ENCODE measurements at places on chromosomes 13 and 19.

GRCh38 chr19:17469092-17469480 is 1.2 kb upstream of the SLC27A1 start:
- DNase-seq, result no peak

- no peak for DNase-seq
Measured at GRCh38 chr13:77619655-77620054, 77.8 kb upstream of the SLAIN1 start.

- DNase-seq, result no peak
Measured at GRCh38 chr13:85864963-85865530, 65.8 kb upstream of the SLITRK6 start.

- DNase-seq, result no peak
Measured at GRCh38 chr13:96415831-96416385, 326.0 kb downstream of the HS6ST3 start.

DNA sequence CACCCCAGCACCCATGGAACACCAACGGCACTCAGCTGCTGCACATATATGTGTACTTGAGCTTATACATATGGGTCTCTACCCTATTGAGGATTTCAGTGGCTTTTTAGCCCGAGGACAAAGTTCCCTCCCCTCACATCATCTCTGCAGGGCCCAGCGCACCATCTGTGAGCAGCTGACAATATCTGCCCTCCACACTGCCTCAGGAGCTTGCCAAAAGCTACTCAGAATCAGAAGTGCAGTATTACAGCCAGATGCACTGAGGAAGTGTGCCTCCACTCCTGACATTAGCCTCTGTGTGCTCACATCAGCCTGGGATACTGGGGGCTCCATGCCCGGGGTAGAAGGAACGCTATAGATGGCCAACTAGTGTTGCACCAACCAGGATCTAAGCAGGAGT is 903.9 kb downstream of the UQCRFS1 start:
- DNase-seq, result no peak

GRCh38 chr19:8340341-8341096 is 2.5 kb downstream of the KANK3 start:
- no peak for DNase-seq

GRCh38 chr13:23427881-23428528 is 5.5 kb downstream of the SACS start:
- DNase-seq, result no peak

- DNase-seq, result no peak
Measured at GRCh38 chr13:38463048-38463447, 113.4 kb downstream of the UFM1 start.

DNA sequence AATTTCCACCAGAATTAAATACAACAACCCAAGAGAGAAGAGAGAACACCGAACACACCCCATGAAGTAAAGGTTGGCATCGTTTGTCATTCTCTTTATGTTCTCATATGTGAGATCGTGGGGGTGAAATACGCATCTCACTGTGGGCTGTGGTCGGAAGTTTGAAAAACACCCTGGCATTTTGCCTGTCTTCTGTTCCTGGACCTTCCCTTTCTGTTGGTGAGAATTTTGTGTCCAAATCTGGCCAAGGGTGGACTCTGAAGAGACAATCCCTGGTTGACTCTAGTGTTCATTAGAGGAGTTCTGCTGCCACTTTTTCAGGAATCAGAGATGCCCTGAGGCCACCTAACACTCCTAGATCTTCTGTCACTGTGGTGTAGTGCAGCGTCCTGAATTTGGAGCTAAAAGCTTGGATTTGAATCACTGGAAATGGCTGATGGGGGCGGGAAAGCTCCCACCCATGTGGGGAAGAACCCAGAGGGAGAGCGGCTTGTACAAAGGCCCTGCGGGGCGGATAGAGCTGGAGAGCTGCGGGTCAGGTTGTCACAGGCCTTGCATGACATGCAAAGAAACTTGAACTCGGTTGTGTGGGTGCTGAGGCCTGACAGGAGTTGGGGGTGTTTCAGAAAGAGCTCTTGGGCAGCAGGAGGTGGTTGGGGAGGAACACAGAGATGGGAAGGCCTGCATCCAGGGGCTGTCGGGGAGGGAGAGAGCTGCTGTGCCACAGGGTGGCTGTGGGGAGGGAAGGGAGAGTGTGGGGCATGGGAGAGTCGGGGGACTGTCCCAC is 11.1 kb upstream of the SPATA13 start:
- DNase-seq, result no peak

- no peak for DNase-seq
Measured at GRCh38 chr13:20064128-20064527, 96.7 kb downstream of the GJA3 start.

DNA sequence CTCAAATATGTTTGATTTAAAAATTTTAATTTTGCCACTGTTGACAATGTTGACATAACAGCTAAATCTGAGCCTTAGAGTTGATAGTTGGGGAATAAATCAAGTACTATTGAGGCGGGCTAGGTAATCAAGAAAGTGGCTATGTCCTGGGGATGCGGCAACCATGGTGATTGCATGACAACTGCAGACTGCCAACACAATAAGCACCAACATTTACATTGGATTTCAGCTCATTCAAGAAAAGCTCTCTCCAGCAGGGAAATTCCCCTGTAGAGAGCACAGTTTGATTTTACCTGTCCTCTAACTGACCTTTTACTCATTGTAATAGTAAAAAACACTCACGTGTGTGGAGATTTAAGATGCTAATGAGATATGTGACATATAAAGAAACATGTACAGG is 63.1 kb downstream of the ZNF100 start:
- no peak for DNase-seq

DNA sequence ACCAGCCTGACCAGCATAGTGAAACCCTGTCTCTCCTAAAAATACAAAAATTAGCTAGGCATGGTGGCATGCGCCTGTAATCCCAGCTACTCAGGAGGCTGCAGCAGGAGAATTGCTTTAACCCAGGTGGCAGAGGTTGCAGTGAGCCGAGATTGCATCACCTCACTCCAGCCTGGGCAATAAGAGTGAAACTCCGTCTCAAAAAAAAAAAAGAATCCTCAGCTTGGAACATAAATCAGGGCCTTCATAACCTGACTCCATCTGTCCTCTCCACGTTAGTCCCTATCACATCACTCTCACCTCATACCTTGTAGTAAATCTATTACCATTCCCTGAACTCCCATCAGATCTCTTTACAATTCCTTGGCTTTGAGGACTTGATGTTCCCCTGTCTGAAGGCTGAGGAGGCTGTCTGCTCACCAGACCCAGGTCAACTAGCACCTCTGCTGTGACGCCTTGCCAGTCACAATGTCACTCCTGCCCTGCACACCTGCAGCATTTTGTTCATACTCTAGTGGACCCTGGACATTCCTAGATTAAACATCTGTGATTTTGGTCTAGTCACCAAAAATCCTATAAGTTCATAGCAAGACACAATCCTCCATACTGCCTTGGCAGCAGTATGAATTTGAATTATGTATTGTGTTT is 15.9 kb downstream of the LHFPL6 start:
- no peak for DNase-seq

DNA sequence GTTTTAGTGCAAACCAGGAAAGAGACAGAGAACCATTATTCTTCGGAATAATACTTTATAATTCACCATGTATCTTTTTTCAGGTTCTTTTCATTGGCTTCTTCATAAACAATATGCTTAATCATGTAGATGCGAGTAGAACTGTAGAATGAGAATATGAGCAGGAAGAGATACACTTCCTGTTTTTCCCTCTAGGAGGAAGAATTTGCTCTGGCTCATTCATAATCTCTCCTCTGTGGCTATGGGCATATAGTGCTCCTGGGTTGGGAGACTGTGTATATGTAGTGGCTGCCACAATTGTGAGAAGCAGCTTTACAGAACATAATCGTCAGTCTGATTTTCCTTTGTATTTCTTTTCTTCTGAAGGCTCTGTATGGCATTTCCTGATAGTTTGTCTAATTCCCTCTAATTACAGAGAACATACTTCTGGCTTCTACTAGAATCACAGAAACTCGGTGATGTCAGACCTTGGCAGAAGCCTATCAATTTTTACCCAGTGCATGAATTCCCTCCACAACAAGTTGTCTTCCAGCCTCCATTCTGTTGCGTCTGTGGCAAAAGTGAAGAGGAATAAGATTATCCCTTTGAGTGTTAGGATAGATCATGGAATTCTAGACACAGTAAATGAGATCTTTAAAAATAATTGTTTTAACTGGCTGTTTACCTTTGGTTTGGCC is 2.9 kb upstream of the DCLK1 start:
- no peak for DNase-seq

DNA sequence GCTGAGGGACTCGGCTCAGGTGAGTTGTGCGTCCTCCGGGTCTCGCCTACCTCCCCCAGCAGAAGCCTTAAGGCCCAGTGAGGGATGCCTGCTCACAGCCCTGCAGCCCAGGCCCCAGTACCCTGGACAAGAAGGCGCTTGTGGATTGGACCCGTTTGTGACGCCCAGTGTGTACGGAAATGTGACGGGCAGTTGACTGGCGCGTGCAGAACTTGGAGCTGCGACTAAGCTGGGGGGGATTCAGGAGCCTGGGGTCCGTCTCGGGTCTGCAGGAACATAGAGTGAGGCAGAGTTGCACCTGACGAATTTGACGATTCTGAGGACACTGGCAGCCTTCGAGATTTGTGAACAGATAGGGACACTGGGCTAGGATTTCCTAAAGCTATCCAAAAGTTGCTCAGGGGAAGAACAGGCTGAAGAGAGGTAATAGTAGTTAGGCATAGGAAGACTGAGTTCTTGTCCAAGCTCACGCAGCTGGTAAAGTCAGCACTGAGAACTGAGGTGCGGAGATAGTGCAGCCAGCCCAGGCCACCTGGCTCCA is 519 bp downstream of the ZNF551 start:
- no peak for DNase-seq

GRCh38 chr19:51127755-51128154 is 3.0 kb downstream of the SIGLEC9 start:
- no peak for DNase-seq

- DNase-seq, result no peak
Measured at GRCh38 chr13:34352958-34353357, 535.0 kb downstream of the RFC3 start.

DNA sequence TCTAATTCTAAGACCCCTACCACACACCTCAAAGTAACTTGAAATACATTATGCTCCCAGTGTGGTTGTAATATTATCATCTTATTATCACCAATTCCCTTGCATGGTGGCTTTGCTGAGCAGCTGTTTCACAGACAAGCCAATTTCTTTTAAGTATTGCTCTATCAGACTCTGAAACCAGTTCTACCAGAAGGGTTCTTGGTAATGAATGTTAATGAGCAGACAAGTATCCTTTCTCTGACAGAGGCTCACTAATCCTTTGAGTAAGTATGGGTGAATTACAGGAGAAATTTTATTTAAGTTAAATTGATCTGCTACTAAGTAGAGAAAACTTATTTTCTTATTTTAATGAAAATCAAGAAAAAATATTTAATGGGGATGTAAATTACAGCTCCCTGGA is 326.0 kb downstream of the GPC6 start:
- DNase-seq, result no peak

Data from activated CD8-positive, alpha-beta memory T cell treated with anti-CD3 and anti-CD28 coated beads for 48 hours (primary cell).